Right forelimb (tissue), 1 donor: ENCODE measurements at places on chromosomes 7 and 10.

DNA sequence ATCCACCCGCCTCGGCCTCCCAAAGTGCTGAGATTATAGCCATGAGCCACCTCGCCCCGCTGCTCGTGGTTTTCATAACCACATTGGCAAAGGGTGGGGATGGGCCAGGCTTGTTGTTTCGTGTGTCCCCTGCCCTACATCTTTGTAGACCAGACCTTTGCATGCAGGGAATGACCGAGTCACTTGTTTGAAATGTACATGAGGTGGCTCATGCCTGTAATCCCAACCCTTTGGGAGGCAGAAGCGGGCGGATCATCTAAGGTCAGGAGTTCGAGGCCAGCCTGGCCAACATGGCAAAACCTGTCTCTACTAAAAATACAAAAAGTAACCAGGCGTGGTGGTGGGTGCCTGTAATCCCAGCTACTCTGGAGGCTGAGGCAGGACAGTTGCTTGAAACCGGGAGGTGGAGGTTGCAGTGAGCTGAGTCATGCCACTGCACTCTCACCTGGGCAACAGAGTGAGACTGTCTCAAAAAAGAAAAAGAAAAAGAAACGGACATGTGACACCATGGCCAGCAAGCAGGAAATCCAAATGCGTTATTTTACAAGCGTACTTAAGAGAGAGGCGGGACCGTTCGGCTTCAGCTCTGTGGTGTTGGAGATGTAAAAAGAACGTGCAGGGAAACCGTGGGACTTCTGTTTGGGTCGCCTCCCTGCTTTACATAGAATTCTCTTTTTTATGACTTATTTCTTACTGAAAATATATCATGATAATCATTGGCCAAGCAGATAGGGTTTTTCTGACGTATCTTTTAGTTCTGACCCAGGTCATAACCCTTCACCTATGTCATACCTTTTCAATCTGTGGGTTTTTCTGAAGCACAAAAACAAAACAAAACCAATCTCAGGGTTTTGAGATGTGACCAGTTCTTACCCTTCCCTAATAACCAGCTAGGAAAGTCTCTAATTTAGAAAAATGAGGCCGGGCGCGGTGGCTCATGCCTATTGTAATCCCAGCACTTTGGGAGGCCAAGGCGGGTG is 45.1 kb downstream of the WIPI2 start:
- no peak for DNase-seq

- no peak for DNase-seq
Observed at GRCh38 chr10:25405871-25406270, 231.1 kb downstream of the GPR158 start.

DNA sequence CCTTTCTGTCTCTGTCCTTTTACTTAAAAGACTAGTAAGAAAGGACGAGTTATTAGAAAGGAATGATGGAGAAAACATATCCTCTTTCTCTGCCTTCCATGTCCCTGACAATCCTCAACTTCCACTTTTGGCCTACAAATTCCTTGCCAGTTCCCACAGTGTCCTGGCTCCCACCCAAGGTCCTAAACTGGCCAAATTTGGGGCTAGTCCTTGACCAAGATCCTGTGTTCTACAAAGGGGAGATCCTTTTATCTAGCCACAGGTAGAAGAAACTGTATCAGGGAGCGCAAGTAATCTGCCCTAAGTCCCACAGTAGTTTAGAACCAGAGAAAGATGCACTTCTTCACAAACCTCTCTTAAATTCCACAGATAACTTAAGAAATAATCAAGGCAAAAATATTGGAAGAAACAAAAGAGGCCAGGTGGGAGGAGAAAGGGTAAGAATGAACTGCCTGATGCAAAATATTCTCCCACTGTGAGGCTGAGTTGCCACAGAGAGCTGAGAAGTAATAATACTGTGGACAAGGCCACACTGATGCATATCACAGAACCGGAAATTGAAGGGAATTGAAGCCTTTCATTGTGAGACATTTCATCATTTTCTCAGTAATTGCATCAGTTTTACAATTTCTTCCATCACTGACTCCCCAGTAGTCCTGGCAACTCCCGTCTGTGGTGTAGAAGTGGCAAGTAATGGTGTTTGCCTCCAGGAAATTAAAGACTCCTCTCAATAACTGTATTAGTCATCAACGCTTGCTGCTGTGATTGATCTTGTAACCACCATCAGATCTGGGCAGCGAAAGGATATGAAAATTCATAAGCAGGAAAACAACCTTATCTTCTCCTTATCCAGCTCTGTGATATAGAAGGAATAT is 47.2 kb downstream of the DNAJC12 start:
- DNase-seq = no peak

DNA sequence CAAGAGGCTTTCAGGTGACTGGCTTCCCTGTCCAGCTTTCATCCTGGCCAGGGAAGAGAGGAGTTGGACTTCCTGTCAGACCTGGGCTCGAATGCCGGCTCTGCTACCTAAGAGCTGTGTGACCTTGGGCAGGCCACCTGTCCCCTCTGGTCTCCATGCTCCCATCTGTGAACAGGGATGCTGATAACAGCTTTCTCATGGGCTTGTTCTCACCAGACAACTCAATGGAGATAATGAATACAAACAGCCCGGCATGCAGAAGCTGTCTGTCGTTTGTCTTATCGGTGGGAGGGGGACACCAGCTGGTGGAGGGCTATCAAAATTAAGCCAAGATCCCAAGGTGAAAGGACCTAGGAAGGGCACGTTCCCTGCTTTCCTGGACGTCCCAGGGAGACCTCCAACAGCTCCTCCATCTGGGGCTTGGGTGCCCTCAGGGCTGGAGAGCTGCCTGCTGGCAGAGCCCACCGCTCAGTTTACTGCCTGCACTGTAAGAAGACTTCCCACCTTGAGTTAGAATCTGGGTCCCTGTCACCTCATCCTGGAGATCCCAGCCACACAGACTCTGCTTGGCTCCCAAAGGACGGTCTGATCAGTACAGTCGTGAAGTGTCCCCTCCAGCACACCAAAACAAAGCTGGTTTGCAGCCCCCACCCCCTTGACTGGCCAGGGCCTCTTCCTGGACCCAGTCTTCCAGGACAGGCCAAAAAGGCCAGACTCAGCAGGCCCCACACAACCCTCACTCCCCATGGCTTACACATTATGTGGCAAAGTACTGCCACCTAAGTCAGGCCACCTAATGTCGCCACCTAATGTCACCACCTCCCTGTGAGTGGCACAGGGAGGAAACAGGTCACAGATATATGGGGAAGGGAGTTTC is 40.9 kb downstream of the PPIF start:
- peak; percentile 39 for DNase-seq

DNA sequence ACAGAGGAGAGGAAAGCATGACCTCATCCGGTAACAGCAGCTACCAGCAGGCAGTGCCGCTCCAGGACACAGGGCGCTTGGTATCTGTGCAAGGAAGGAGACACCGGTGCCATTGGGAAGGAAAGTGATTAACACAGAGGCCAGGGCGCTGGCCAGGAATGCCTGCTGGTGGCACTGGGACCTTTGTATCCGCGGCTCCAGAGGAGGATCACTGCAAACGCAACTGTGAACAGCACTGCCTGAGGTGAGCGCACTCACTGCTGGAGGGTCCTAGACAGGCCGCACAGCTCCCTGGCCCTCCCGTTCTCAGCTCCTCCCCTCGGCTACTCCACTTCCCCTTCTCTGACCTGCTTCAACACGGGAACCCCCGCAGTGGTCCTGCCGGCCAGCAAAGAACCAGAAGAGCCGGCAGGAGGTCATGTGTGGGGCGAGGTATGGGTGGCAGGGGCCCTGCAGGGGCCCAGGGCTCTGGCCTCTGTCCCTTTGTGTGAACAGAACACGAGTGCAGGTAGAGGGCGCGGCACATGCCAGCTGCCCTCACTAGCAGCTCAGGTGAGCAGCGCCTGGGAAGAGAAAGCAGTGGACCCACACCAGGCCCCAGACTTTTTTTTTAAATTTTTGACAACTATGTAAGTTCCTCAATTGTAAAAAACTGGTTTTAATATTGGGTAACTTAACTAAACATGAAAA is 107.6 kb downstream of the VIPR2 start:
- DNase-seq = no peak

GRCh38 chr7:45461026-45461425 is 113.1 kb upstream of the ADCY1 start:
- no peak for DNase-seq

- DNase-seq = no peak
Observed at GRCh38 chr10:114683162-114683561, 25.1 kb upstream of the ABLIM1 start.

- no peak for DNase-seq
Observed at GRCh38 chr7:133303931-133304330, 51.1 kb downstream of the EXOC4 start.

GRCh38 chr7:37666026-37666799 is 17.4 kb upstream of the GPR141 start:
- no peak for DNase-seq

DNA sequence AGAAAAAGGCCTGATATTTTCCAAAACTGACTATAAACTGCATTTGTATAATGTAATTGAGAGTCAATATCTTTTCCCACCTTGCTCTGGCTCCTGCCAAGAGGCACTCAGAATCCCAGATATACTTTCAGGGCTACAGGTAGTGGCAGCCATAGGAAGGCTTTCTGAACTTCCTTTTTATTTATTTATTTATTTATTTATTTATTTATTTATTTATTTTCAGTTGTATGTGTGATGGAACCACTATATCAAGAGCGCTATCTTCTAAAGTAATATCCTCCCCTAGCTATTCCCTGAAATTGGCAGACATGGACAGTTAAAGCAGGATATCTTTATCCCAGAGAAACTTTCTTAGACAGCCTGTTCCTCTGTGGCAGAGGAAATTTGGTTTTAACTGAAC is 86.7 kb downstream of the SEMA3E start:
- no peak for DNase-seq

DNA sequence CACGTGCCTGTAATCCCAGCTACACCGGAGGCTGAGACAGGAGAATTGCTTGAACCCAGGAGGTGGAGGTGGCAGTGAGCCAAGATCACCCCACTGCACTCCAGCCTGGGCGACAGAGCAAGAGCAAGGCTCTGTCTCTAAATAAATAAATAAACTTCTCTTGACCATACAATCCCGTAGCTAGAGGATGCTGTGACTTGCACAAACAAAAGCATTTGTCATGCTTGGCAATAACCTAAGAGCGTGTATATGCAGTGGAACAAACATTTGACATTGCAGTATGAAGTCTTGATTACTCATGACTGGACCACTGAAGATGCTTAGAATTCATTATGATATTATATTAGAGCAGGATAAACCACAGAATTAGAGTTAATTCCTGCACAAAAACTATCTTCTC is 1.4 kb upstream of the C7orf57 start:
- DNase-seq = no peak

DNA sequence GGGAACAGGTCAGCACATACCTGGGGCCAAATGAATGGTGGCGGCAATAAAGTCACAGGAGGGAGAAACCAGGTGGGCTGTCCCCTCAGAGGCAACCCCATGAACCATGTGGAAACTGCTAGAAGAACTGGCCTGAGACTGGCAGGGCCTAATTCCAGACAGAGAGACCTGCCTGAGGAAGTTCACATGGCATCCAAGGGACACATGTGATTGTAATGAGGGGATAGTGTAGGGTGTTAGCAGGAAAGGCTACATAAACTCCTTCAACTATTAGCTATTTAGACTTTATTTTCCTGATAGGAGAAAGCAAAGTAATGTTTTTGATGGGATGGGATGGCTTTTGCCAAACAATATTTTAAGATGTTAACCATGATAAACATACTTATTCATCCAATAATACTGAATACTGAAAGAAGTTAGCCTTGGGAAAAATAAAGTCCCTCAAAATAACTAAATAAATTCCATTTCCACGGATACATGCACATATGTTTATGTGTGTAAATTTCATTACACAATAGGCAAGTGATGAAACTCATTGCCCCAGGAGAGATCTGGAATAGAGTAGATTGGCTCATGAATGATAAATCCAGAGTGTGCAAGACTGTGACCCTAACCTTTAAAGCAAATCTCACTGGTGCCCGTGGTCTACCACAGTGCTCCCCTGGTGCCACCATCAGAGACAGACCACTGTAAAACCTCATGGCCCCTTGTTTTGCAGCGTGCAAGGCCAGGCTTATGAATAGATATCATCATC is 137.0 kb downstream of the NRF1 start:
- DNase-seq = no peak

GRCh38 chr7:51017576-51018535 is 235.2 kb upstream of the GRB10 start:
- no peak for DNase-seq

DNA sequence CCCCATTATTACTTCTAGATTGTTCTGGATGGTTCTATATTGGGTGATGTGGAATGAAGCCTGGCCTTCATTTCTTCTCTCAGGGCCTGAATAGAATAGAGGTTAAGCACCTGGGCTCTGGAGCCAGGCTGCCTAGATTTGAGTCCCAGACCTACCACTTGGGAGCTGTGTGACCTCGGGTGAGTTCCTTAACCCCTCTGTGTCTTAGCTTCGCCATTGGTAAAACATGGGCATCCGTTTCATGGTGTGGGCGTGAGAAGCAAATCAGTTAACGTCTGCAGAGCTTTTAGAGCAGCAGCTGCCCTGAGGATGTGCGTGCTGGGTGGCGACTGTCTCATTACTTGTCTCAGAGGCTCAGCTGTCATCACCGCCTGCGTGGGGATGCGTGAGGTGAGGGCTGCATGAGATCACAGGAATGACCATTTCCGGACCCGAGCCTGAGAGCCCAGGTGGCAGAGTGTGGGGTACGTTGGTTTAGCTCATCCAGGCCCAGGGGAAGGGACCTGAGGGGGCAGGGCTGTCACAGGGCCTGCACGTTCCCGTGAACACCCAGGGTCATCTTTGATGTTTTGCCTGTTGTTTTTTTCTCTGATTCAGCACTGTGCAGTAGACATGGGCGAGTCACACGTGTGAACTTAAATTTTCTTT is 9.7 kb downstream of the AGAP3 start:
- DNase-seq = no peak

- DNase-seq = peak; percentile 52
Observed at GRCh38 chr7:1668396-1669063, 1.5 kb upstream of the ELFN1 start.

GRCh38 chr10:125720002-125720382 is 483 bp downstream of the EDRF1 start:
- no peak for DNase-seq

DNA sequence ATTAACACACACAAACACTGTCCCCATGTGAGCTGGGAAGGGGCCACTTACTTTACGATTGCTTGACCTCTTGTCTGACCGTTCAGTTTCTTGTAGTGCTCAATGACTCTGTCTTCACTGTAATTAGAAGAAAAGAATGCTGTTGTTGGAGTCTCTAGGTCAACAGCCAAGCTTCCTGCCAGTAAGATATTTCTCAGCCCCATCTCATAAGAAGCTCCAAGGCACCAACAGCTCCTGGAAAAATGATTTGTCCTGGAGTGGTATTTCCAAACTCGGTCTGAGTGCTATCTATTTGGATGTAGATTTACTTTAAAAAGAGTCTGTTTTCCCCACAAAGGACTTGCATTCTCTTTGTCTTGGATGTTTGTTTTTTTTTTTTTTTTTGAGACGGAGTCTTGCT is 153.7 kb downstream of the PRPF18 start:
- no peak for DNase-seq

- no peak for DNase-seq
Observed at GRCh38 chr10:69180525-69181204, 631 bp downstream of the SUPV3L1 start.

- no peak for DNase-seq
Observed at GRCh38 chr7:122055073-122055472, 89.0 kb downstream of the AASS start.
